ENCODE measurements at places on chromosomes 6 and 20.

DNA sequence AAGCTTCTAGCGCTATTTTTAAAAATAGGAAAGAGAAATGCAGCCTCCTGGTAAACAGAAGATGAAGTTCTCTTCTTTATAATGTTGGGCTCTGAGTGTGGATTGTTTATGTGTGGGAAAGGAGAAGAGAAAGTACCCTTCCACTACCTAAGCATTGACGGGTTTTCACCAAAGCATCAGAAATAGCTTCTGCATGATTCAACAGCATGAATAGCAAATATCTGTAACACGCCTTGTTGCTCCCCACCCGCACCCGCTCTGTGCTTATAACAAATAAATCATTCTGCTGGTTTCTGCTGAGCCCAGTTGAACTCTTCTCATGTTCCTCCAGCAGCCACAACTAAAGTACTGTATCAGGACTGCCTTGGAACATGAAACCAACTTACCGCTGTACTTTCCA lies 20.7 kb downstream of the TXLNB start:
- DNase-seq = no peak

DNA sequence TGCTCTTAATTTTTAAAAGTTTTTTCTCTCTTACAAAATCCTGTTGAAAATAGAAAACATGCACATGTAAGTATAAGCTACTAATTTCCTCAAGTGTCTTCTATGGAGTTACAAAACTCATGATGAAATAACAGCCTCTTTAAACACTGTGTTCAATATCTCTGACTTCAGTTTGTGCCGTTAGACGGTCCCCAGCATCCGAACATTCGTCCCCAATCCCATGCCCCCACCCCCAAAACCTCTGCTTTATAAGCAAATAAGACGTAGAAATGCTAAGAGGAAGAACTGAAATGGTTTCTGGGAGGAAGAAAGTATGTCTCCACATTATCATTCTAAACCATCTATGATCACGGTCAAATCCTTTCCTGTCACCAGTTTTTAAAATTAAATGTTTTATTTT lies 31.7 kb upstream of the MYB start:
- DNase-seq = no peak

GRCh38 chr6:52549428-52549827 lies 27.4 kb downstream of the TRAM2 start:
- no peak for DNase-seq

DNA sequence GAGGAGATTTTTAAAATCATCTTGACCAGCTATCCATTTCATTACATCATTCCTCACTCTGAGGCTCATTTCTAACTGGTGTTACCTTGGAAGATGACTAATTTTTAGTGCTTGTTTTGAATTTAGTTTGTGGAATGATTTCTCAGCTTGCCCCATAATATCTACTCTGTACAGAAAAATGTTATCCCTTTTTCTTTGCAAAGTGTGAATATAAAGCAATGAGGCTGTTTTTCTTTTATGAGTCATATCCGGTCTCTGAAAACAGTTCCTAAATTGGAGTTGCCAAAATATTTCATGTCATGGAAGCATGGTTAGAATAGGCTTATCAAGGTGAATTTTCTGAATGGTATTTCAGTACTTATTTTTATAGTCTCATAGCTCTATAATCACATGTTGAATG lies 43.8 kb downstream of the FUT9 start:
- no peak for DNase-seq
